ENCODE measurements at places on chromosomes 3 and 15.

DNA sequence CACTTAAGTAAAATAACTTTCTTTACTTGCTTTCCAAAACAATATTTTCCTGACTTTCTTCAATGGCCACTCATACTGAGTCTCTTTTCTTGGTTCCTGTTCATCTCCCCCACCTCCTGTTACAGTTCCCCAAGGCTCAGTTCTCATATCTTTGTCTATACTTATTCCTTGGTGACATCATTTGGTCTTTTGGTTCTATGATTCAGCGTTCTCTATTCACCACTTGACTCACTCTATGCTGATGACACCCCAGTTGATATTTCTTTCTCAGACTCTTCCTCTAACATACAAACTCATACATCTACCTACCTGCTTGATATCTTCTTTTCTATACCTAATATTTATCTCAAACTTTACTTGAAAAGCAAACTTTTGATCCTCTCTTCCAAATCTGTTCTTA lies 85.0 kb upstream of the P3H2 start:
- DNase-seq: peak; percentile 43

DNA sequence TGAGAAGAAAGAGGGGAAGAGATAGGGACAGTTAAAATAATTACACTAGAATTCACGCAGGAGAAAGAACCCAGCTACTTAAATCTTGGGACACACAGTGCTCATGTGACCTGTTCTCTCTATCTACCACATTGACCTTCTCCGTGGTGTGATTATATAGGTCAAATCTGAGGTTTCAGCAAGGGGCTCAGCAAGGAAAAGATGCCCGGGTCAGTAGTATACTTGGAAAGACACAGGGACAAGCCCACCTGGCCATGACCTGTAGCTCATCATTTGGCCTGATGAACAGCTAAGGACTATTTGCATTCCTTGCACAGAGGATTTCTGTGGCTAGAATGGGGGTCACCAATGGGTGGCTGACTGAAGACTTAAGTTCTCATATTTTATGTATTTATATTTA lies 71.9 kb downstream of the SSR3 start:
- no peak for DNase-seq

GRCh38 chr3:126676919-126677705 lies 22.2 kb upstream of the TXNRD3 start:
- no peak for DNase-seq

DNA sequence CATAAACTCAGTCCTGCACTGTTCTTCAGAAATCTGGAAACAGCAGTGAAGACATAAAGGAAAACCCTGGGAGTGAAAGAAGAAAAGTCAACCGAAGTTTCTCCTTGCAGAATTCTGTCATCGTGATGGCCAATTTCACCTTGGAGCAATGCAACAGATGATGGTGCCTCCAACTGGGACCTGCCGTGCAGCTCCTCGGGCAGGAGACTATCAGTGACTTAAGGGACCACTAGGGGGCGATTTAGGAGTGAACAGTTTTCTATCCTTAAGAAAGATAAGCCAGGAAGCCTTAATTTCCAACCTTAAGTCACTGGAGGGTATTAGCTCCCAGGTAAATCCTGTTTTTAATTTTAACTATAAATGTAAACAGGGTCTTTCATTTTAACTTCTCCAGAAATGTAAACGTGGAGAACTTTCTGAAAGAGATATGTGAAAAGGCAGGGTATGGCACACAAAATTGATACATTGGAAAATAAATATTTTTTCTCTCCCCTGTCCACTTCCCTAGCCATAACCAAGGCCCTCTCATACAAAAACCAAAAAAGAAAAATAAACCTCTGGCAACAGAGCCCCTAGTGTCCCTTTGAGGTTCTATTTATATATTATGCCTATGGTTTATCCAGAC lies 116.3 kb downstream of the PDZRN3 start:
- DNase-seq: peak; percentile 60

- no peak for DNase-seq
Observed at GRCh38 chr3:40924559-40925141, 274.7 kb upstream of the CTNNB1 start.

DNA sequence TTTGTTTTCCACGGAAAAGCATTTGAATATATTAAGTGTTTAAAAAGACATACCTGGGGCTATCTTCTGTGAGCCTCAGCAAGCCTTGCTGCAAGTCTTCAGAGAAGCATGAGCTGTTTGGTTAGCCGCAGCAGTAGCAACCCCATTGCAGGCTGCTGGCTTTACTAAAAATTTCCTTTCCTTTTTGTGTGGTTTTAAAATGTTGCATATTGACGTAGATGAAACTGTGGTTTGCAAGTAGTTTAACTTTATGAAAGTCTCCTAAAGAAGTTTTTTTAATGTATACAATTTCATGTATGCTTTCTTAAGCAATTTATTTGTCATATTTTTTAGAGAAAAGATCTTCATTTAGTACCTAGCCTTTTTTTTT lies at the start of gene GPR171:
Gene GPR171 (minus strand): TSS at position 166 of the 370 bp plus-strand sequence. CDS start 3,830 bp downstream, outside the sequence.
- no peak for DNase-seq

- no peak for DNase-seq
Observed at GRCh38 chr3:37653466-37653865, 208.2 kb upstream of the CTDSPL start.

DNA sequence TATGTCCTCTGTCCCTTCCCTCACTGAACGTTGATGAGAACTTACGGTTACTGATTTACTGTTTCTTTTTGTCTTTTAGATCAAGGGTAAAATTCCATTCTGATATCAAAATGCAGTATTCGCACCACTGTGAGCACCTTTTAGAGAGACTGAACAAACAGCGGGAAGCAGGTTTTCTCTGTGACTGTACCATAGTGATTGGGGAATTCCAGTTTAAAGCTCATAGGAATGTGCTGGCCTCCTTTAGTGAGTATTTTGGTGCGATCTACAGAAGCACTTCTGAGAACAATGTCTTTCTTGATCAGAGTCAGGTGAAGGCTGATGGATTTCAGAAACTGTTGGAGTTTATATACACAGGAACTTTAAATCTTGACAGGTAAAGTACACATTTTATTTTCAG lies 990 bp downstream of the MYNN start:
- DNase-seq: no peak

DNA sequence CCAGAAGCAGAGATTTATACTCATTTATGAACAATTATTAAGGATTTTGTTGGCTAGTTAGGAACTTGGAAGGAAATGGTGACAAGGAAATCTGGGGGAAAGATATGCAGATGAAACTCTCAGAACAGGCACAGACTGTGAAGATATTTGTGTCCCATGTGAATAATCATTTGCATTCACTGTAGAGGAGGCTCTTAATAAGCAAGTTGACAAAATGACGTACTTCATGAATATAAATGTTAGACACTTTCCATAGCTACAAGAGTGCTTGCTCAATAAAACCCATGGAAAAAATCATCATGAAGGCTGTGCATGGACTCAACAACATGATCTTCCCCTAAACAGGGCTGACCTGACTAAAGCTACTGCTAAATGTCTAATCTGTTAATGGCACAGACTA lies 59.7 kb downstream of the MAP4 start:
- no peak for DNase-seq

DNA sequence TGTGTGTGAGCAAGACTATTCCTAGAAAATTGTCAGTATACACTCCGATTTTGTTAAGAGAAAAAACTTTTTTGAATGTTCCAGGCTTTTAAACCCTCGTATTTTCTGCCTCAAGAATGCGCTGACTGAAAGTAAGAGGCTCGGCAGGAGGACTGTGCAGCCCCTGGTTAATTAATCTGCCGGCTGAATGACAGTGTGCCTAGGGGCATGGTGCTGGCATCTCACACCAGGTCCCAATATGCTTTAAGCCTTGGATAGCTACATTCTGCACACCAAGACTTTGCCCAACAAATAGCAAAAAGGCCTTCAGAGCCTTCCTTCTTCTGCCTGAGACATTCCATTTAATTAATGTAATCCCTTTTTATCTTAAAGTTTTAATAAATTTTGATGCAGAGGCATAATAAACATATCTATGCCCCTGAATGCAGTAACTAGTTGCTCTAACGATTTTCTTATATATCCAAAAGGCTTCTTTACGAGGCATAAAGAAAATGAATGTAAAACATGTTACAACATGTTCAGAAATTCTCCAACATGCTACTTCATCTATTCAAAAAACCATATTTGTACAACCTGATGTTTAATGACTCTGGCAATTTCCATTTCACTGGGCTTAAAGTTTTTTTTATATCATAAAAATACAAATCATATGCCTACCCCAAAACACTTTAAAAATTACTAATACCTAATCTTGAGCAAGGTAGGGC lies 37.9 kb downstream of the DPH6 start:
- DNase-seq: no peak

GRCh38 chr3:128368626-128369025 lies 98.1 kb downstream of the DNAJB8 start:
- no peak for DNase-seq

DNA sequence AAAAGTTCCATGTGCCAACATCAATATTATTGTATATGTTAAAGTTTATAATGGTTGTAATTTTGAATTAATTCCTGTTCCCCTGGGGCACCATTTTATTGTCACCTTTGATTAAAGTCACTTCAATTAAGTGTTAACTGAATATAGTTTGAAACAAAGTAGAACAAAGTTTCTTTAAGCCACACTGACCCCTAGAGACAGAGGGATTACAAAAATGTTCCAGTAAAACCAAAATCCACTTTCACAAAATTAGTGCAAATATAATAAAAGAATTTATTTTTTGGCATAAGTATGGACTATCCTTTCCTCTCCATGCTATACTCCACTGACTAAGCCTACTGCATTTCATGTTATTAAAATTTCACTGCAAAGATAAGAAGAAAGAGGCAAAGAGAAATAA lies 123.9 kb downstream of the ZMAT3 start:
- DNase-seq: no peak

- peak; percentile 50 for DNase-seq
Observed at GRCh38 chr3:136070334-136070733, 104.8 kb downstream of the PPP2R3A start.

DNA sequence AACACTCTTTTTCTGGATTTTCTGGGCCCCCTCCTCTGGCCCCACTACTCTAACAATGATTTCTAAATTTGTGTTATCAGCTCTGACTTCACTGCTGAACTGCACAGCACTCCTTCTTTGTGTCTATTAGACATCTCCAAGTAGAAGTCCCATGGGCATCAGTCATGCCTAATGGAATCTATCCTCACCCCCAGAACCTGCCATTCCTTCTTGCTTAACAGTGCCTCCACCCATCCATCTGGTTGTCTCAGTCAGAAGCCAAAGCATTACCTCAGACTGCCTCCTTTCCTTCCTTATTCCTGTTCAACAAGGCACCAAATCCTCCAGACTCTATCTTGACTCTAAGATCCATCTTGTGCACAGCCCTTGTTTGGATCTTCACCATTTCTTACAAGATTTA lies 36.2 kb downstream of the SSR3 start:
- DNase-seq: no peak

GRCh38 chr3:138812806-138813205 lies 21.9 kb downstream of the PIK3CB start:
- DNase-seq: no peak
